ENCODE measurements at places on chromosomes 4 and X.
A peak's percentile ranks its signal among the peaks of the same experiment; 100 is the strongest.

DNA sequence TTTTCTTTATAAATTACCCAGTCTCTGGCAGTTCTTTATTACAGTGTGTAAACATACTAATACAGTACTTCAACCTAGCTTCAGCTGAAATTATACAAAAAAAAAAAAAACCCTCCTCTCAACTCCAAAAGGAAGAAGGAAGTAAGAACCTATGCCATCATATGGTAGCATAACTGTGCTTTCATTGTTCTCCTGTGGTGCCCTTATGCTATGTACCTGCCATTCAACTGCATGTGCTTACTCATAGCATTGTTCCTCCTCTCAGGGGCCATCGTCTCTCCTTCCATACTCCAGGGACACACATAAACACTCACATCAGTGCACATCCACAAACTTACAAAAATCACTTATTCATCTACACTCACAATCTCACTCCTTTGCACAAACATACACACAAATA lies 470.1 kb upstream of the HS3ST1 start:
- no peak for DNase-seq

- DNase-seq: no peak
These were observed 28.0 kb downstream of the ING2 start for GRCh38 chr4:183532821-183533220.

DNA sequence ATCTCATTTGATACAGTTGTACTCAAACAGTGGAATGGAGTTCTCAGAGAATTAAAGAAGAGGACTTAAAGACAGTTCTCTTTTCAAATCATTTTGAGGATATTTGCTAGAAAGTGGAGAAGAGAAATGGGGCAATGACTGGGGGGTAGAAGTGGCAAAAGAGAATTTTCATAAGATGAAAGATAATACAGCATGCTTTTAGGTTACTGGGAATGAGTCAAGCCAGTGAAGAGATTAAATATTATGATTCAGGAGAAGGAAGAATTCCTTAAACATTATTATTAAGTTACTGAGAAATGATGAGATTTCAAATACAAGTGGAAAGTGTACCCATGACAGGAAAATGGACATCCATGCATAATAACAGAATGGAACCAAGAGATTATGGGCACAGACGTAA lies 219.0 kb upstream of the DKK2 start:
- no peak for DNase-seq

- peak; percentile 37 for DNase-seq
These were observed 186.9 kb downstream of the CAMK2D start for GRCh38 chr4:113574636-113575103.

DNA sequence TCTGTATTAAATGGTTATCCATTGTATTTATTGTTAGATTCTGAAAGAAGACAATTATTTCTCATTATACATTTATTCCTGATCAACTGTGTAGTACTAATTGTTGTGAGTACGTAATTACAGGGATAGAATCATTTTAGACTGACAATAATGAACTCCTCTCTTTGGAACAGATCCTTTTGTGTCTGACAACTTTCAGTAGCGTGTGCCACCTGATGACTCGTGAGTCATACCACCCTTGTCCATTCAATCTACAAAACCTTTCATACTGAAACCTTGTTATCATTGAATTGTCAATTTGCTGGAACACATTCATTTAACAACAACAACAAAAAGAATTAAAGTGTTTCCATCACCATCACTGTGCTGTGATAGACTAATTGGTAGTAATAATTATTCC lies 602.7 kb upstream of the PCDH7 start:
- no peak for DNase-seq

Data from smooth muscle cell of the brain vasculature (primary cell).